CD4-positive, alpha-beta T cell treated with Interleukin-4 for 1 hour (primary cell): ENCODE measurements at places on chromosomes 1 and 21.

- DNase-seq, result no peak
Measured at GRCh38 chr1:166905900-166906299, 29.8 kb upstream of the TADA1 start.

GRCh38 chr1:173503391-173503790 lies 26.3 kb downstream of the PRDX6 start:
- DNase-seq, result no peak

GRCh38 chr1:13829152-13829769 lies 129.3 kb downstream of the PRDM2 start:
- no peak for DNase-seq

DNA sequence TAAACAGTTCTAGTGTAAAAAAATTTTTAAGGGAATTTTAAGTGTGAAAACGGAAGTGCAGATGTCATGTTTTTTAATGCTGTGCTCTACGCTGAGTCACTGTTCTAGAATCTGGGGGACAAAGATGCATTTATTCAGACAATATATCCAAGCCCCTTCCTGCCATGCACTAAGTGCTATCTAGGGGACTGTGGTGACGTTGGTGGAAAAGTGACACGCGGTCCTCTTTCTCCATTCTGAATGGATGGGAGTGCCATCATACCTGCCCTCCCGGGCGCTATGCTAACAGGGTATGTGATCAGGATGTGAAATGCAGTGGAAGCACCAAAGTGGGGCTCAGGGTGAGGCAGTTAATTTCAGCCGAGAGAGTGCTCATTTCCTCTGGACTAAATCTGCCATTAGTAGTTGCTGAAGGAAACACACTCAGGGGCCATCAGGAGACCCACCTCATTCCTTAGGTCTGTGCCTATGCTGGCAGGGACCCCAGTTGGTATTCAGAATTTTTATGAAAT lies 6.6 kb downstream of the C1orf226 start:
- DNase-seq, result no peak

- DNase-seq, result no peak
Measured at GRCh38 chr1:64550510-64550909, 80.6 kb downstream of the CACHD1 start.

DNA sequence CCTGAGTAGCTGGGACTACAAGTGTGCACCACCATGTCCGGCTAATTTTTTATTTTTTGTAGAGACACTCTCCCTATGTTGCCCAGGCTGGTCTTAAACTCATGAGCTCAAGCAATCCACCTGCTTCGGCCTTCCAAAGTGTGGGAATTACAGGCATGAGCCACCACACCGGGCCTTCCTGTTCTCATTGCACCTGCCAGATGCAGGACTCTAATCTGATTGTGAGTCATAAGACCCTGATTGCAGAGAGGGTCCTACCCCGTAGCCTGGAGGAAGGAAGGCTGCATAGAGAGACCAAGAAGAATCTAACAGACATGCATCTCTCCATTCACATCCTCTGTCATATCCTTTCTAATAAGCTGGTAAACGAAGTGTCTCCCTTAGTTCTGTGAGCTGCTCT lies 19.5 kb upstream of the CGN start:
- no peak for DNase-seq

GRCh38 chr21:45019076-45019886 lies 55.1 kb upstream of the ADARB1 start:
- DNase-seq, result no peak

DNA sequence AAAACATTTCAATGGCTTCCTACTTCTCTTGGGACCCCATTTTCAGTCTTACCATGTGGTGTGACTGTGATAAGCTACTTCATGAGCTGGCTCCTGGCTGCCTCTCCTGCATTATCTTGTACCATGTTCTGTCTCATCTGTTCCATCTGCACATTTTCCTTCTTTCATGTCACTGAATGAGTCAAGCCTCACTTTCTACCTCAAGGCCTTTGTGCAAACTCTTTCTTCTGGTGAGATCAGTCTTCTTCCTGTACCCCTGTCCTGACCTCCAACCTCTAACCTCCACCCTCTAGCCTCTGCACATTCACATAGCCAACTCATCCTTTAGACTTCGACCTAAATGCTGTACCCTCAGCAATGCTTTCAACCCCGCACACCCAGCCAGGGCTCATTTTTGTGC lies 9.6 kb upstream of the FAM78B start:
- DNase-seq, result no peak

- no peak for DNase-seq
Measured at GRCh38 chr1:174799136-174799479, 200.6 kb upstream of the CACYBP start.

GRCh38 chr1:181396171-181396670 lies 87.1 kb upstream of the CACNA1E start:
- peak; percentile 60 for DNase-seq

GRCh38 chr1:20417581-20417980 lies 68.4 kb downstream of the CAMK2N1 start:
- DNase-seq, result no peak

DNA sequence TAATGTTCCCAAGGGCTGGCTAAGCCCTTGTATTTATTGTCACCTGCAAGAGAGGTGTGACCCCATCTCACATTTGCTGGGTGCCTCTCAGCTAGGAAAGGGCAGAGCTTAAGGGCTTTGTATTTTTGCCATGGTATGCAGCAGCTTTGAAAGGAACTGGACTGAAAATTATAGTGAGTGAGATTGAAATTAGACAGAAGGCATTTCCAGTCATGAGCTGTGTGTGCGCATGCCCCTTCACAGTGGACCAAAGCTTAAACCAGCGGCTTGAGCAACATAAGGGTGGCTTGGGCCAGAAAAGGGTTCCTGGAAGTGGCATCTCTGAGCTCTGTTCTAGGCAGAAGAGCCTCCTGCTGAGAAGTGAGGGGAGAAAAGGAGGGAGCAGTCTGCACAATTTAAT lies 19.8 kb downstream of the MYOG start:
- no peak for DNase-seq

- no peak for DNase-seq
Measured at GRCh38 chr1:109977657-109978378, 6.7 kb upstream of the AHCYL1 start.

- no peak for DNase-seq
Measured at GRCh38 chr1:236489710-236490377, 33.9 kb upstream of the LGALS8 start.

DNA sequence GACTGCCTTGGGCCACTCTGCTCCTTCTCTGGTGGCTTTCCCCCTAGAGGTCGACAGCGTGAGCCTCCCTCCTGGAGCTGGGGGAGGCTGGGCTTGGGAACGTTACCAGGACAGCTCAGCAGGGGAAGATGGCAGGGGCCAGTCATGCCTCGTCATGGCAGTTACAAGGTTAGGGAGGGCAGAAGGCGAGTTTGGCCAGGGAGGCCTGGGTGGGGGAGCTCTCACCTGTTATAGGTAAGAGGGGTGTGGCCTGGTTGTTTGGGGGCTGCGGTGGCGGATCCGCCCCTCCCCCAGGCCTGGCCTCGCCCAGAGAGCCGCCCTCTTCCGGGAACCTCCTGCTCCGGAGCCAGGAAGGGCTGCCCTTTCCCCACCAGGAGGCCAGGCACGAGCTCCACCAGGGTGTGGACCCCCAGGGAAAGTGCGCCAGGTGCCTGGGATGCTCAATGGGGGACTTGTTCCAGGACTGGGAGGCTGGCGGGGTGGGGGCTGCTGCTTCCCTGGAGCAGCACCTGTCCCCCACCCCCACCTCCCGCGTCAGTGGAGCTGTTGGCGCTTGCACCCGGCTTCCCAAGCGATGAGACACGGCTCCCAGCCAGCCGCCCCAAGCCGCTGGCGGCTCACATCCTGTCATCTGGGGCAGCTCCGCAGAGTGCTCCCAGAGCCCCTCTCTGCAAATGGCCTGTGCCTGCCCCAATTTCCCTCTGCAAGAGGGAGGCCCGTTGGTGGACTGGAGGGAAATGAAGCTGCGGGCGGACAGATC lies 23.6 kb upstream of the PKP1 start:
- no peak for DNase-seq

DNA sequence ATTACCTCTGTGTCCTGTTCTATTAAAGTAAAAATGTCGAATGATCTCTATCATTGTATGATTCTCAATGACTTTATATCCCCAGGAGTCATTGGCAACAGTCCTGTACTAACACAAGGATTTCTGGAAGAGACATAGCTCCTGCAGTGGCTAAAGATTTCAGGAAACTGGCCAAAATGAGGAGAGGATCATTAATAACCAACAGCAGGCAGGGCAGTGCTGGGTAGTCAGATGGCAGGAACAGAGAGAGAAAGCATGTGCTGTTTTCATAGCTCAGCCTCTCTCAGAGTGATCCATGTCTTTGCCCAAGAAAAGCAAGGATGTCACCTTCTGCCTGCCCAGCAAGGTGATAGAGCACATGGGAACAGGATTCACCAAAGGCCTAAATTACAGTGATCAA lies 604.7 kb upstream of the PLXNA2 start:
- no peak for DNase-seq

DNA sequence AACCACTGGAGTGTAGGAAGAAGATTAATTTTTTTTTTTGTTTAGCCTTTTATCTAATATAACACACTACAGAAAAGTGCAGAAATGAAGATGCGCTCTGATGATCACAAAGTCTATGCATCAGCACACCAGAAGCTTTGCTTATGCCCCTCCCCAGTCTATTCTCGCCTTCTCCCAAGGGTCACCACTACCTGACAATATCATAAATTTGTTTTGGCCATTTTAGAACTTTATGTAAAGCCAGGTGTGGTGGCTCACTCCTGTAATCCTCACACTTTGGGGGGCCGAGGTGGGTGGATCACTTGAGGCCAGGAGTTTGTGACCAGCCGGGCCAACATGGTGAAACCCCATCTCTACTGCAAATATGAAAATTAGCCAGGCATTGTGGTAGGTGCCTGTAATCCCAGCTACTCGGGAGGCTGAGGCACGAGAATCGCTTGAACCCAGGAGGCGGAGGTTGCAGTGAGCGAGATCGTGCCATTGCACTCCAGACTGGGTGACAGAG lies 231.3 kb downstream of the FOXD2 start:
- no peak for DNase-seq

DNA sequence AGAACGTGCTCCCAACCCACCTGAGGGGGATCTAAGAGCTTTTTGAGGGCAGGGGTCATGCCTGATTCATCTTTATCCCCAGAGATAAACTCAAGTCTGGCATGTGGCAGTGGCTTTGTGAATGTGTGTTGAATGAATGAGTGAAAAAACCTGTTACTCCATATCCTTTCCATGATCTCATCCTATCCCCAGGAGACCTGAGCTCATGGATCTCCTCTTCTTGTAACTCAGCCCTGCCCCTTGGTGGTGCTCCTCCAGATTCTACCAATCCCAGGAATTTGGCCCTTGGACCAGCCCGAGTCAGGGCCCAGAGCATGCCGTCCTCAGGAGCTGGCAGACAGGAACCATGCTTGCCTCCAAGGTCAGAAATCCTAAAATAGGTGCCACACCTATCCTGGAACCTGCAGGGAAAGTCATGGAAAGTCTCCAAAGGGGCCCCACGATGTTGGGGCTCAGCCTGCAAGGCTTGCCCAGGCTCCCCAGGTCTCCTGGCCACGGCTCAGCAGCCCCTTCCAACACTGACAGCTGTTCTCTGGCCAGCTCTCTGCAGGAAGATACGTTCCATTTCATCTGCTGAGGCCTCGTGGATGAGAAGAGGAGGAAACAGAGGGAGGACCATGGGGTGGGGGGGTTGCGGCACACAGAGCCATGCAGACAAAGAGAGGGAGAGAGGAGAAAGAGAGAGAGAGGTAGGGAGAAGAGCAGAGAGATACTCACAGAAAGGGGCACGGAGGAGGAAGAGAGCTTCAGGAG lies 214.6 kb downstream of the TRABD2B start:
- no peak for DNase-seq

DNA sequence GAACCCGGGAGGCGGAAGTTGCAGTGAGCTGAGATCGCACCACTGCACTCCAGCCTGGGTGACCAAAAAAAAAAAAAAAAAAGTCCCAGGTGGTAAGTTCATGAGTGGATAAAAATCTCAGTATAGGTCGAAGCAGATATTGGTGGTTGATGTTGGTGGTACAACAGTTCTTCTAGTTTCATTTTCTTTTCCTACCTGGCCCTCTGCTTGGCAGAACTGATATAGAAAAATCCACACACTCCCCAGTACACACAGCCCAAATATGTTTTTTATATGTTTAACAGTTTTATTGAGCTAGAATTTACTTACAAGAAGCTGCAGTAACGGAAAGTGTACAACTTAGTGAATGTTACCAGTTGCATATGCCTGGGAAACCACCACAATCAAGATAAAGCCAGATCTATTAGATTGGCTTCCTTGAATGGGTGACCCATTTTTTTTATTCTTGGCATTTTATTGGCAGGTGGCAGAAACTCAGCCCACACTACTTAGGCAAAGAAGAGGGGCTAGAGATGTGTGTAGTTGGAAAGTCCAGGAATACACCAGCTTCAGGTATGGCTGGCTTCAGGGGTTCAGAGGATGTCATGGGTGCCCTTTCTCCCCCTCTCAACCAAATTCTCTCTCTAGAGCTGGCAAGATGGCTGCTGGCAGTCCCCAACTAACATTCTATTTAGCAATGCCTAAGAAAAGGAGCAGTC lies 118.3 kb upstream of the SLC25A33 start:
- no peak for DNase-seq

- no peak for DNase-seq
Measured at GRCh38 chr1:240611619-240612480, at the start of gene GREM2. Gene GREM2 (minus strand): TSS chr1:240612155. CDS start chr1:240493475, 118,680 bp downstream.

GRCh38 chr1:113665071-113665470 lies 94.2 kb downstream of the PHTF1 start:
- DNase-seq, result no peak

DNA sequence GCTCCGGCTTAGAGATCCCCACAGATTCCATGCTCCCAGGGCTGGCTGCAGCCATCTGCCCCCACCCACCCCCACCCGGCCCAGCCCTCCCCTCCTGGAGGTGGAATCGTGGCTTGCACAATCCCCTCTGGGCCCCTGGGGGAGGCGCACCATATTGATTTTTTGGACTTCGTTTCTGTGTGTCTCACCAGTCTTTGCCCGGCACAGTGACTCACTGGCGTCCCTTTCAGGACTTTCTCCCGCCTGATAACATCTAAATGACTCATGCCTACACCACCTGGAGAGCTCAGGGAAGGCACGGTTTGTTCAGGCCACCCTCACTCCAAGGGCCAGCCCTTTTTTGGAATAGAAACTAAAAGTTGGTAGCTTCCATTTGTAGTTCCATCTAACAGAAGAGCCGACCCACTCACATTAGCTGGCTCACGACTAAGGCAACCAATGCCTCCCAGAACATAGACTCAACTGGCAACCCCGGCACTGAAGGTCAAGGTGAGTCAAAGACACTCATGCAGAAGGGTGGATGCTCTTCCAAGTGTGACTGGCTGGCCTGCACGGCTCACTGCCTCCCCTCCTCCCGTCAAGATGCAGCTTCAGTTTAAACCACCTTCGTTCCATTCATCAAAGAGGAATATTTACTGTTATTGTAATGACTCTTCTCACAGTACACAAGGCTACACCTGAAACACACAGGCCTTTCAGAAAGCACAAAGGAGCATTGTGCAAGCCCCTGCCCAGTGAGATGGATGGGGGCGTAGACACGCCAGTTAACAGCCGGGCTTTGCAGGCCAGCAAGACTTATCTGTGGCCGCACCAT lies 18.1 kb upstream of the ETS2 start:
- no peak for DNase-seq
